ENCODE measurements at places on chromosomes 3 and 15.

- DNase-seq, result no peak
Observed at GRCh38 chr3:174097686-174098085, 700.1 kb downstream of the NLGN1 start.

- DNase-seq, result no peak
Observed at GRCh38 chr3:11820531-11821041, 26.1 kb downstream of the TAMM41 start.

GRCh38 chr3:172316758-172317157, 131.5 kb downstream of the GHSR start:
- no peak for DNase-seq

GRCh38 chr3:27726240-27726639, 4.1 kb upstream of the EOMES start:
- DNase-seq, result no peak

DNA sequence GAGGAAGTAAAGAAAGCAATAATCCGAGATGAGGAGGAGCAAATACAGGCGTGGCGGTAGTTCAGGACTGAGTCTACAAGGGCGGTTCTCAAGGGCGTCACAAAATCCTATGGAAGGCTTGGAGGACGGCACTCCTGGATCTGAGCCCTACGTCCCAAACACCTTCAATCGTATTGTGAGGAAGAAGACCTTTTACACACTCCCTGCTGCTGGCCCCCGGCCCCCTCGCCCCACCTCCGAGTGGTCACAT, 747 bp downstream of the PLD1 start:
- DNase-seq, result no peak

- DNase-seq, result no peak
Observed at GRCh38 chr3:25686766-25687165, 22.1 kb upstream of the TOP2B start.

DNA sequence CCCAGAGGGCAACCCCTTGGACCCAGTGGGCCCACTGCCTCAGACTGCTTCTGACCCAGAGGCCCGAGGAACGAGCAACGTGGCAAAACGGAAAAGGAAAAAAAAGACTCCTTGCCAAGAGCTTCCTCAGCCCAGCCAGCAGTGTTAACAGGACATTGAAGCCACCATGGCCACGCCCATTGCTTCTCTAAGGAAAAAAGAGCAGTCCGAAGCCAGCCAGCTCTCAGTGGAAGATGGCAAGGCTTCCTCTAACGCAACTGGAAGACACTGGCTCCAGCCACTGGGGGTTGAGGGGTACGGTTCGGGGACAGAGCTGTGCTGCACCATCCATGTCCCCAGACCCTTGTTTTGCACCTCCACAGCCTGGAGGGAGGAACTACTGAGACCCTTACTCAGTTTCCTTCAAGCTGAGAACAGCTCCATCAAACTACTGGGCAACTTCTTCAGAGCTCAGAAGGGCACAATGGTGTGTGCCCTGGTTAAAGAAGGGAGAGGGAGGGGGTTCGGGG, 10.7 kb downstream of the BMF start:
- no peak for DNase-seq
